ENCODE measurements at places on chromosomes 2 and 18.

GRCh38 chr2:168639441-168639898 is 163.0 kb upstream of the NOSTRIN start:
- no peak for DNase-seq

DNA sequence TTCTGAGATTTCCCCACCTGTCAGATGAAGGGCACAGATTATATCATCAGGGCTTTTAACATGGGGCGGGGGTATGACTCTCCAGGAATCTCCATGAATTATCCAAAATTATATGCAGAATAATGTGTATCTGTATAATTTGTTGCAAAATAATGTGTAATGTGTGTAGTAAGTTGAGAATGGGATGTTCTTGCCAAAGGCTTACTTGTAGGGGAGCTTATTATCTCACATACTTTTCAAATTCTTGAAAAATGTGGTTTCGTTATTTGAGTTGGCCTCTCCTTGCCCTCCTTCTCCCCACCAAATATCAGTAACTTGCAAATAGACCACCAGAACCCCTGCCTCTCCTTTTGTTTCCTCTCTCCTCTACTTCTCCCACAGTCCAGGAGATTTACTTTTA is 35.6 kb downstream of the UBR3 start:
- DNase-seq: no peak

DNA sequence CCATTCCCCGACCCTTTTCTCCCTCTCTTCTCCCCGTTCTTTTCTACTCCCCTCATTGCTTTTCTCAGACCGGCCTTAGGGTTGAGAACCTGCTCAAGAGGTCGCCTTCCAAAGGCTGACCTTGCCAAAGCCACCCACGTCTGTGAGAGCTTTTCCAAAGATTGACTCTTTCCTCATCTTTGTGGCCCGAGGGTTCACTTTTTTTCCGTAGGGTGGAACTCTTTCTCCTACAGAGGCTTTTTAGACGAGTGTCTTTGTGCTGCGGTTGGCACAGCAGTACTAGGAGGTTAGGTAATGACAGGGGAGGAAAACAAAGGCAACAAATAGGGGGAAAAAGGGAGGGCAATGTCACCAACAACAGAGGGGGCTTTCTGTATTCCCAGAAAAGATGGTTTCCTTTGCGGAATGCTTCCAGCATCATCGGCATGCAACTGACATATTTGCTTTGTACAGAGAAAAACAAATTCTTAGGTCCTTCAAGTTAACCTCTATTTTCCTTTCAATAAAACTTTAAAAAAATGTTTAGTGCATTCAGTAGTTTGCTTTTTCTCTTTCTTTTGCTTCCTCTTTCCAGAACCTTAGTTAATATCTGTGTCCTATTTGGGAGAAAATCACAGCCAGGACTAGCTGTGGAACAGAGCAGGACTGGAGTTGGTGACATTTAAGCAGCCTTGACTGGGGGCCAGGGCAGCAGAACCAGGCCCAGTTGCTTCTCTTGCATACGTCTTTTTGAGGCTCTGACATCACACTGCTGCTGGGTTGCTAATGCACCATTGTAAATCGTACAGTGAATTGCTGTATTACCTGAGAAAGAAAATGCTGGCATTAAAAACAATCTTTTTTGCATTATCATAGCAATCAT is 188.1 kb upstream of the FANCL start:
- no peak for DNase-seq

- DNase-seq: no peak
Measured at GRCh38 chr2:36820942-36821605, 124.6 kb downstream of the VIT start.

- no peak for DNase-seq
Measured at GRCh38 chr2:130720036-130720435, 8.8 kb upstream of the GPR148 start.

DNA sequence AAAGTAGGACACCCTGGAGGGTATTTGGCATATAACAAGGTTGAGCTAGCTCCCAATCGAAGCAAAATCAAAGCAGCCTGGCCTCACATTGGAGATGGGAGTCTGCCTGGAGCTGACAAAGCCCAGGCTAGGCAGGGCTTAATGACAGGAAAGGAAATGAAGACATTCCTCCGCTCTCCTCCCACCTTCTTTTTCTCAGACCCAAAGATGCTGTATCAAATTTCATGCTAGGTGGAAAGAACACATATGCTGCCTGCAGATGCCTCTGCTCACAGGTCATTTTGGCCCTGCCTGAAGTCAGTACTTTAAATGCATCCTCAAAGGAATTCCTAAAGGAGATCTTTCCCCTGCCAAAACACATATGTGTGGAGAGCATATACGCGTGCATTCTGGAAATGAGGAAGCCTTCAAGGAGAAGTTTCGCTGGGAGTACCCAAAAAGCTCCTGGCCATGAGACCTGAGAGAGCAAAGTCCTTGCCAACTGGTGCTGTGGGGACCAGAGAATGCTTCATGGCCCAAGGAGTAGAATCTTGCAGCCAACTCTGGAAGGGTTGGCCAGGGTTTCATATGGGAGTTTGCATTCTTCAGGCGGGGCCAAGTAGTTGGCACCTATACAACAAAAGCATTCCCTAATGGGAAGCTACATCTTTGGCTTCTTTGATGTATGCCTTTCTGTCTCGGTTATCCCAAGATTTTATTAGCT is 88.0 kb downstream of the AQP4 start:
- DNase-seq: no peak

DNA sequence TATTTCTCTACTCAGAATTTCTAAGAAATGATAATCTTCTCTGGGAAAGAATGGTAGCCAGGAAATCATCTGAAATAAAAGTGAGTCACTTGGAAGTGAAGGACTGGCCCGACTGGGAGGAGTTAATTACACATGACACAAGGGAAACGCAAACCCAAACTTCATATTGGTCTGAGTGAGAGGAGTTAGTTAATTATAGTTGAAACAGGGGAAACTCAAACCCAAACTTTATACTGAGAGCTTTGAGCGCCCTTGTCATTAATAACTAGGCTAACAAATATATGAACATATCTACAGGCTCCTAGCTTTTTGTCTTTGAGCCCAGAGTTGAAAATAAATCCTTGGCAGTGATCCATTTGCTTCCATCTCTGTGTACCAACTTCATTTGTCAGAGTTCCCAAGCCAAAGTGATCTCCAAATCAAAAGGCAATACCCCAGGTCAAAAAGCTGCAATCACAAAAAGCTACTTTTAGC is 187.8 kb upstream of the COL3A1 start:
- DNase-seq: no peak

DNA sequence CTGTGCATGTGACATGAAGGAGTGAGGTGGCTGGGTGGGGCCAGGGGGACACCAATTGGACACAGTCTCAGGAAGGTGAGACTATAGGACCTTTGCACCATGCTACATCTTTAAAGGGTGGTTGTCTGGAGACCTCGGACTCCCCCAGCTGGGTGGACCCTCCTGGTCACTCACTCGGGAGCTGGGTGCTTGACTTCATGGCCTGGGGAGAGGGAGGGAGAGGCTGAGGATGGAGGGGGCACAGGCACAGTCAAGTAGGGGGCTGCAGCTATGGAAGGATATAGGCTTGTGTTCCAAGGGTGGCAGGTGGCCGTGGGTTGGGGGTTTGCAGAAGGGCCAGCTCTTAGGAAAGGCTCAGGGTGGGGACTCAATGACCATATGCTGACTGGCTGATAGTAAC is 7.1 kb upstream of the CELF4 start:
- no peak for DNase-seq

GRCh38 chr2:146804288-146804687 is 1040.5 kb upstream of the ACVR2A start:
- DNase-seq: no peak

DNA sequence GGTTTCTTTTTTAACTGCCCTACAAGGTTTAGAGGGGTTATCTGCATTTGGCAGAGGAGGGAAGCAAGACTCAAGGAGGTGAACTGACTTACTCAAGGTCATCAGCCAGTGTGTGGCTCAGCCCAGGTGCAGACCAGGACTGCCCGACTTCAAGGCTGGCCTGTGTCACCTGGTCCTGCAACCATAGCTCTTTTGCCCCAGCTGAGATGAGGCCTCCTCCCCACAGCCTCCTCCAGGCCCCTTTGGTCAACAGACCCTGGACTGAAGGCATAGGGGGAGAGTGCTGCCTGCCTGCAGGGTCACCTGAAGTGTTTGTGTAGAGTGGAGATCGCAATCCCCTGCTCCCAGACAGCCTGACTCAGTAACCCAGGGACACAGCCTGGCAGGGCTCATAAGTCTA is 168.5 kb upstream of the GLI2 start:
- no peak for DNase-seq

- no peak for DNase-seq
Measured at GRCh38 chr18:67140495-67140894, 376.0 kb downstream of the DSEL start.
